ENCODE measurements at places on chromosomes 2 and 18.
A peak's percentile ranks its signal among the peaks of the same experiment; 100 is the strongest.

- peak; percentile 27 for DNase-seq
Measured at GRCh38 chr18:63074981-63075404, 244.6 kb downstream of the BCL2 start.

DNA sequence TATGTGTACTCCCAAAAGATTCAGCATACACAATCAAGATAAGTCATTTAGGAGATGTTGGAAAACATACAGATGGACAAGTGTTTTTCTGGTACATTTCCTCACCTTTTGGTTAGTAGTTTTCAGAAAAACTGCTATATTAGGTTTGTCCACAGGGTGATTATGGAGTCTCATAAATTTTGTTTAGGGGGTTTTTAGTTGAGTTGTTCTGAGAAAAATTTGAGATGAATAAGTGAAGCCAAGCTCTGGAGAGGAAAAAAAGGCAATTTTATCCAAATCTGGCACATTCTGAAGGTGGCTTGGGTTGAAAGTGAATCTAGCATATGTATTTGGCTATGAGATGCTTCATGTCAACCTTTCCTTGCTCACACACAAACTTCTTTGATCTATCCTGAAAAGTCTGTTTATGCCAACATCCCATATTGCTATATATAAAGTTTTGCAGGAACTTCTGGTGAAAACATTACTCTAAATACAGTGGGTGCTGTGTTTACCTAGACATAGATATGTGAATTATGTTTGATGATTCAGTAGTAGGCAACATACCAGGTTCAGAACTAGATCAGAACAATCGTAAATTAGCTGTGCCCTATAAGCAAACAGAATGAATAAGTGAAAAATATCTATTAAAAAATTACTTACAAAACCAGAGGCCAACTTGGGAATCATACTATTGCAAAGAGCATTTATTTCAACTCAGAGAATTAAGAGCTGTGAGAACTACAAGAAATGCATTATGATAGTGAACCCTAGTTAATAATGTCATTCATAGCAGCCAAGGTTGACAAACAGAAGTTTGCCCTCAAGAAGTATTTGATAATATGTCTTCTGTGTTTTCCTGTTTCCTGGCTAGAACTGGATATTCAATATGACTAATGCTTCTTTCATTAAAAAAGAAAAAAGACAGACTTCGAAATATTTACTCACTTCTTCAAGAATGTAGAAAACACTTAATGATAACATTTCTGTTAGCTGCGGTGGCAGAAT lies 552.0 kb downstream of the IRS1 start:
- no peak for DNase-seq

GRCh38 chr2:101082998-101083397 lies 68.2 kb downstream of the TBC1D8 start:
- DNase-seq, result no peak

DNA sequence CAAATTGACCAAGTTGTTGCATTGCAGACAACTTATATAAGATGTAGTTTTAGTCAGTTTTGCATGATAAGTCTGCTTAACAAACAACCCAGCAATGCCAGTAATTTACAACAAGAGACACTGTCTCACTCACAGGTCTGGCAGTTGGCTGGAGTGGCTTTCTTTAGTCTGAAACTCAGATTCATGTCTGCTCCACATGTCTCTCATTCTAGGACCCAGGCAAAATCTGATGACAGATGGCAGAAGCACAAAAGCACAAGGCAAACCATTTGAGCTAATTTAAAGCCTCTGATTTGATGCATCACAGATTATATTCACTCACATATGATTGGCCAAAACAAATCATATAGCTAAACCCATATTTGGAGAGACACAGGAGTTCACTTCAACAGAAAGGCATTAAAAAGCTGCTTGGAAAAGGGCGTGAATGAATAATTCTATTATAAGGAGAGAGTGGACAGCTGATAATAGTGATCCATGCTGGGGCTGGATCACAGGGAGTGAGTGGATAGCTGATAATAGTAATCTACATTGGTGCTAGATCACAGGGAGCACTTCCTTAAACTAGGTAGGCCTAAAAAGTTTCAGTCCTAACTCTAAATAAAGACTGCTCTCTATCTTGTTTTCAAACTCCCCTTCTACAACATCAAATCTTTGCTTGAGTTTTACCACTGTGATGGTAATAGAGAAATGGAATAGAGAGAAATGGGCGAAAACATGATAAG lies 593.2 kb upstream of the ZNF804A start:
- DNase-seq, result no peak

- DNase-seq, result no peak
Measured at GRCh38 chr18:34222307-34223163, 2.2 kb downstream of the NOL4 start.

All from stimulated activated CD8-positive, alpha-beta memory T cell treated with anti-CD3 and anti-CD28 coated beads, Interleukin-15, amount 100 ng/mL, for 24 hours (primary cell).